ENCODE measurements at places on chromosomes 11 and 22.

DNA sequence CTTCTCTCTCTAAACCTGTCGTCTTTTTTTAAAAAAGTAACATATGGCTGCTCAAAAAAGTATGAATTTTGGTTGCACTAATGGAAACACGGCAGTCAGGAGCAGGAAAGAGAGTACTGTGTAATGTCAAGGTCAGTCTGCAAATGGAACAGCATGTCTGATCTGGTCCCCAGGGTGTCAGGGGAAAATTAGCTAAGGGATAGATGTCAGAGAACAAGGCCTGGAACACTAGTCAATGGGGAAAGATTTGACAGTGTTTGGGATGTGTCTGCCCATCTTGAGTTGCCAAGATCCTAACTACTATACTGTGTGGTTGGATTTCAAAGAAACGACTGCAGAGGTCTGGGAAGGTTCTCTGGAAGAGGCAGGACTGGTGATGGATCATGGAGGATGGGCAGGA is 65.7 kb upstream of the PHOX2A start:
- no peak for DNase-seq

DNA sequence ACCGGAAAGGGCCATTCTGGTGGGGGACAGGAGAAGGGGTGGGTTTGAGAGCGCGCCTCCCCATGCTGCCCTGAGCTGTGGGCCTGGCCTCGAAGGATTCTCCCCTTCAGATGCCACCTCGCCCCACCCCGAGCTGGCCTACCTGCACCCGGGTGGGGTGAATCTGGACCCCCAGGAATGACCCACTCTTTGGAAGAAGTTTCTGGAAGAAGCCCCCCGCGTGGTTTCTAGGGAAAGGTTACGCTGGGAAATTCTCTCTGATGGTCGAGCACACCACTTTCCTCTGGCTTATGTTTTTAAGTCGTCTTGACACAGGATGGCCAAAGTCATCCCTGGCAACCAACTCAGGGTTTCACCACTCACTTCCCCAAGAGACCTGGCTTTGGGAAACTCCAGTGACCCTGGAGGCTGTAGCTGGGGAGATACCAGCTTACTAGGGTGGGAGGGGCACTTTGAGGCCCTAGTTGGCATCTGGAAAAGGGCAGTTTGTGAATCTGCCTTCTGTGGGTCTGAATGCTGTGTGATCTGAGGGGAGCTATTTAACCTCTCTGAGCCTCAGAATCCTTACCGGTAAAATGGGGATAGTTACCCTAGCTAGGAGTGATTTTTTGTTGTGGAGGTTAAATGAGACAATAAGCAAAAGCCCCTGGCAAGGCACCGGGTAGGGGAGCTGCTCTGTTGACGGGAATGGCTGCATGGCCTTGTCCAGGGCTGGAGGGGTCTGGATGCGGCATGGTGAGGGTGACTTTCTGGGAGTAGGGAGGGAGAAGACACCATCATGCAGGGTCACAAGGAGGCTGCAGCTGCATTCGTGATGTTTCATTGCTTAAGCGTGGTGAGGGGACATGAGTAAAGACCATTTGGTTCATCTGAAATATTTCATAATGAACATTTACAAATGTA is 45.3 kb upstream of the ACCSL start:
- no peak for DNase-seq

DNA sequence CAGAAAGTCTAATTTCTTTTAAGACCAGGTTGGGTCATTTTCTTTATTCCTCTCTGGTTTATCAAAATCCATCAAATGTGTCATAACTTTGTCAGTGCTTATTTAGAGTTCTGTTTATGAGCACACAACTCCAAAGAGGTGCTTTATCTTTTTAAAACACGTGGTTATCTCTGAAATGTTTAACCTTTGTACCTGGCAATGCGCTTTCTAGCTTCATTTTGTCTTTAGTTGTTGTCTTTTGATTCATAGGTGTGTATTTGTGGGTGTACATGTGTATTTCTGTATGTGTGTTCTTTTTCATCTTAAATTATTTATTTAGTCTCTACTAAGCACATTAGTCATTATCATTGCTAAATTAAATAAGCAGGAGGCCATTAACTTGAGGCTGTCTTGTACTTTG is 251.4 kb downstream of the JRKL start:
- no peak for DNase-seq

- DNase-seq = no peak
These were observed 144.6 kb downstream of the WT1 start for GRCh38 chr11:32290783-32291182.

DNA sequence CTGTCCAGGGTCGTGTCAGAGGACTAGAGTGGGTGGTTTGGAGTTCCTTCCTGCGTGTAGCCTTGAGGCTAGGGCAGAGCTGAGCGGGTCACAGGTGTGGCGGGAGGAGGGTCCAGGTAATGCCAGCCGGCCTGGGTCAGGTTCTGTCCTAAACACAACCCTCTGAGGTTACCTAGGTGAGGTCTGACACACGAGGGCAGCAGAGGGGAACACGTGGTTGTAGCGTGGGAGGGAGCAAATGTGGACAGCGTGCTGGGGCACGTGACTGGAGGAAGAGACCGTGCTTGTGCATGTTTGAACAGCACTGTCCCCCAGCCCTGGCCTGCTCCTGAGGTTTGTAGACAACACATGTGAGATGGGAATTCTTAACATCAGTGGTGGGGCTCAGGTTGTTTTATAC is 13.1 kb downstream of the MOV10L1 start:
- no peak for DNase-seq

DNA sequence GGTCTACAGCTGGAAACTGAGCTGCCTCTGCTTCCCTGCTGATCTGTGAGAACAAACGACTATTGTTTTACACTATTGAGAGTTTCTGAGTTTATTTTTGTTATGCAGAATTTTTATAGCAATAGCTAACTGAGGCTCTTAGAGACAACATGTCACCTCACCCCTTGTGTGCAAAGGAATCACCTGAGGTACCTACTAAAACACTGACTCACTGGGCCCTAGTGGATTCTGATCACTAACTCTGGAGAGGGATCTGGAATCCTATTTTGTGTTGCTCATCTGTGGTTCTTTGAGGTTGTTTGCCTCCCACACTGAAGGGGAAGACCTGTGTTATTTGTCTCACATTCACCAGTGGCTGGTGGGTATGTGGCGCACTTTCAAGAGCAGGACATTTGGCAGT is 13.4 kb upstream of the B3GAT1 start:
- DNase-seq = no peak

GRCh38 chr11:11584530-11584810 is 37.3 kb downstream of the GALNT18 start:
- no peak for DNase-seq

GRCh38 chr22:48531761-48532435 is 1295.8 kb downstream of the BRD1 start:
- no peak for DNase-seq

DNA sequence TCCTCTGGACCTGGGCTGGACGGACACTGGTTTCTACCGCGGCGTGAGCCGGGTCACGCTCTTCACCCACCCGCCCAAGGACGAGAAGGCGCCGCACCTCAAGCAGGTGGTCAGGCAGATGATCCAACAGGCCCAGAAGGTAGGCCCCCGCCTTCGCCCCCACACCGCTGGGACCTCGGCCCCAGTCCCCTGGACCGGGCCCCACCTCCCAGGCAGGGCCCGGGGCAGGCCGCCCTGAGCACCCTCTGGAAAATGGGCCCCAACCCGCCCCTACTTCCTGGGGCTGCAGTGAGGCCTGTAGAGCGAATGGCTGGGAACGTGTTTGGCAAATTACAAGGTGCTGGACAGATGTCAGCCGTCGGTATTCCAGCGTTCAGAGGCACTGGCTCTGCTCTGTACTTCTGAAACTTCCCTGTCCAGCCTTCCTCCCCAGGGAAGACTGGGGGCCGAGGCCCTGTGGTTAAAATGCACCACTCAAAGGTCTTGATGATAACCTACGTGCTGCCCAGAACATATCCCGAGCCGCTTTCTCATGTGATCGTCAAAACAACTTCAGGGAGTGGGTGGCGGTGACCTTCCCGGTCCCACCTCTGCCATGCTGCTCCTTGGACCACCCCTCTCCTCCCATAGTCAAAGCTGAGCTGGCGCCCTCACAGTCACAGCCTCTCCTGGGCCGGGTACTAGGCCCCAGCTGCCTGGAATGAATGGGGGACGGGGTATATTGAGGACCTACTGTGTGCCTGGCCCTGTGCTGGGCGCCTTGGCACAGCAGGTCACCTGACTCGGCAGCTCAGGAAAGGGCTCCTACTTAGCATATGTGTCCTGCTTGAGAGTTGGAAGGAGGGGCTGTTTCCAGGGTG is 869 bp downstream of the FAM83F start:
- no peak for DNase-seq

- DNase-seq = no peak
These were observed 421.8 kb downstream of the NTM start for GRCh38 chr11:131792243-131792642.

- no peak for DNase-seq
These were observed 107.7 kb upstream of the CLMP start for GRCh38 chr11:123302751-123303195.

DNA sequence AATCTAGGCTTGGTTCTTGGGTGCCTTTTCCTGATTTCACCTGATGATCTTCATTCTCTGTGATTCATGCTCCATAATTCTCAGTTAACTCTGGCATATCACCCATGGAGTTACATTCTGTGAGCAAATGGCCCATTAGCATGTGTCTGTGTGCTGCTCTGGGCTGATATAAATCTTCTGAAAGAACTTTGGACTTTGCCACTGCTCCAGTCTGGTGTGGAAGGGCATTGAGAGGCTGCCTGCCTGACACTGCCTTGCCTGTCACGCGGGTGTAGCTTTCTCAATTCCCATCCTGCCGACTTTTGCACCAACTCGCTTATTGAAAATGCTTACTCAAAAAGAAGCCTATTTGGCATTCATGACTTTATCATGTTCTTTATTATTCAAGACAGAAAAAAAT is 42.2 kb downstream of the FAT3 start:
- no peak for DNase-seq

GRCh38 chr11:5369789-5370188 is 13.8 kb upstream of the OR51M1 start:
- no peak for DNase-seq

- no peak for DNase-seq
These were observed 14.7 kb downstream of the STX3 start for GRCh38 chr11:59769828-59770227.

GRCh38 chr11:60783911-60784310 is 1.2 kb upstream of the MS4A10 start:
- no peak for DNase-seq

GRCh38 chr22:21755851-21756284 is 20.3 kb upstream of the YPEL1 start:
- no peak for DNase-seq

- no peak for DNase-seq
These were observed 12.8 kb downstream of the ZFP91 start for GRCh38 chr11:58591659-58592058.

- no peak for DNase-seq
These were observed 14.7 kb downstream of the IGLL1 start for GRCh38 chr22:23565305-23565914.

DNA sequence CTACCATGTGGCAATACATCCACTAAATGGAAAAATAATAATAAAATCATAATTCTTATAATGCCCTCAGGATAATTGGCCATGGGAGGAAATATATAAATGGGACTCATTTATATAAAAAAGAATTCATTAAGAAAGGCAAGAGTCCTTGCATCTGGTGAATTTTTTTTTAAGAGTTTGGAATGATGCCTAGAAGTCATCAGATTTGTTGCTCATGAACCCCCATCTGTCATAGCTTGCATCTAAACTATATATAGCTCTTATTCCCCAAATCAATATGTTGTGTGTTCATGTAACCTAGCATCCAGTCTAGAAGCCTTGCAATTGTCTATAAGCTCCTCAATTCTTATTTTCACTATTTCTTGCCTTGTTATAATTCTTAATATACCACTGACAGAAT is 75.9 kb downstream of the CADM1 start:
- DNase-seq = no peak

DNA sequence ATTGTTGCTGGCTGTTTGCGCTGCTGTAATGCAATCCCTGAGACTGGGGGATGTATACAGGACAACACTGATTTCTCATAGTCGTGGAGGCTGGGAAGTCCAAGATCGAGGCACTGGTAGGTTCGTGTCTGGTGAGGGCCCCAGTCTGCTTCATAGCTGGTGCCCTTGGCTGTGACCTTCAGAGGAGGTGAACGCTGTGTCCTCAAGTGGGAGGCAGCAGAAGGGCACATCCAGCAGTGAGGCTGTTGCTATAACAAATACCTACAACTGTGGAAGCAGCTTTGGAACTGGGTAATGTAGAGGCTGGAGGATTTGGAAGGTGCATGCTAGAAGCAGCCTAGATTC is 21.3 kb downstream of the KRTAP5-5 start:
- no peak for DNase-seq

GRCh38 chr22:27151407-27151806 is 494.0 kb downstream of the MIAT start:
- no peak for DNase-seq

GRCh38 chr11:47186700-47187695 is 764 bp upstream of the PACSIN3 start:
- peak; percentile 58 for DNase-seq

DNA sequence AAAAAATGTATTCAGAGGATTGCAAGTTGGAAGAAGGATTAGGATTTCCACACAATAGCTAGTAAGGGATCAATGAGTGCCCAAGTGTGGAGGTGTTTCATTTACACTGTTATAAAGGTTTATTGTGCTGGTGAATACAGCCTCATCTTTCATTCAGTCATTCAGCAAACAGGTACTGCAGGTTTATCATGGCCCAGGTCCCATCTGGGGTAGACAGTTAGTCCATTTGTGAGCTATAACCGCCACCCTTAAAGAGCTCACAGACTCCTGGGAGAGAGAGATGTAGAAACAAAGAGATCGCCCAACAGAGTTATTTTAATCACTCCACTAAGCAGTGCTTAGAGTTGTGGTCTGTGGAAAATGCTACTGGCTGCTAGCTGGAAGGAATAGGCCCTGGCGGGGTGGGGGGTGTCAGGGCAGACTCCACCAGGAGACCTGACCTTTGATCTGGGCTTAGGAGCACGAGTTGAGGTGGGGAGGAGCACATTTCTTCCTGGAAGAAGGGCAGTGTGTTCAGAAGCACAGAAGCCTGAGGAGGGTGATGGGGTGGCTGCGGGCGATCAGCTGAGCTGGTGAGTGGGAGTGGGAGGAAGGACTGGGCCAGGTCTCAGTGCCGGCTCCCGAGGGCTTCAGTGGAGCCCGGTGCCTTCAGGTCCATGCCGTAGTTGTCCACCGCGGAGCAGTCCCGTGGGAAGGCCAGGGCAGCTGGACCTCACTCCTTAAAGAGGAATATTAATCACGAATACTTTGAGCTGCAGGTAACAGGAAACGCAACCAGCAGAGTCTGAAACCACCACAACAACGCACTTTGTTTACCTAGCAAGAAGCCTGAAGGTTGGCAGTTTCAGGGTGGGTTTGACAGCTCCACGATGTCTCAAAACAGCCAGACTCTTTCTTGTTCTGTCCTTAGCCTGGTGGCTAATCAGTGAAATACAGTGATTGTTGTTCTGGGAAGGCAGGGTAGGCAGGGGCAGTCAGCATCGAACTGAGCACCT is 11.2 kb downstream of the TOM1 start:
- no peak for DNase-seq

- no peak for DNase-seq
These were observed 30.7 kb upstream of the PRODH start for GRCh38 chr22:18966748-18967147.

DNA sequence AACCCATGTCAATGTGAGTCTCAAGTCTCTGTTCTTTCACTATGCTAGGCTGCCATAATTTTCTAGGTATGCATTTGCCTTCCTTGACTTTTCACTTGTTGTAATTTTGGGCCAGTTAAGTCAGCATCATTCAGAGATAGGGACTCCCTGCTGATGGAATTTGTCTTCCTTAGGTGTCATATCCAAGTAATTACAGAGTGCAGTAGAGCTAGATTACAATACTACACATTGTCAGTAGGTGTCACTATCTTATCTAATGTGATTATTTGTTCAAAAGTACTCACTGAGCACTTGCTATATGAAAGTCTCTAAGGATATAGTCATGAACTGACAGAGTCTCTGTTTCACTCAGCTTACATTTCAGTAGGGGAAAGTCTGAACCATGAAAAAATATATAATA is 25.0 kb upstream of the SYN3 start:
- no peak for DNase-seq

Measured in GM12892 (cell line).